Activated B cell treated with CpG ODN at 0.5 μM for 24 hours (primary cell): ENCODE measurements at places on chromosomes 6 and 20.

GRCh38 chr6:131795366-131795765 is 12.5 kb upstream of the ENPP1 start:
- no peak for DNase-seq

GRCh38 chr6:38480036-38480435 is 159.7 kb downstream of the BTBD9 start:
- no peak for DNase-seq

DNA sequence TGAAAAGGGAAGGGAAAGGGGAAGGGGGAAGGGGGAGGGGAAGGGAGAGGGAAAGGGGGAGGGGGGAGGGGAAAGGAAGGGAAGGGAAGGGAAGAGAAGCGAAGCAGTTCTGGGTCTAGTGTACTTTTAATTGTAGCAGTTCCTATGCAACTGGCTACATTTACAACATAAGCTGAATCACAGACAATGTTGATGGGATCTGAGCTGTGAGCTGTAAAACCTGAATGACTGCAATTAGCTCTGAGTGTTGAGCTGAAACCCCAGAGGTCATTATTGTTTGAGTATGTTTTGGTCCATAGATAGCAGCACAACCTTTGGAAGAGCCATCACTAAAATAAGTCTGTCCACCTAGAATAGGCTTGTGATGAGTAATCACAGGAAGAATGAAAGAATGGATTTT is 7.2 kb upstream of the ABHD12 start:
- no peak for DNase-seq

DNA sequence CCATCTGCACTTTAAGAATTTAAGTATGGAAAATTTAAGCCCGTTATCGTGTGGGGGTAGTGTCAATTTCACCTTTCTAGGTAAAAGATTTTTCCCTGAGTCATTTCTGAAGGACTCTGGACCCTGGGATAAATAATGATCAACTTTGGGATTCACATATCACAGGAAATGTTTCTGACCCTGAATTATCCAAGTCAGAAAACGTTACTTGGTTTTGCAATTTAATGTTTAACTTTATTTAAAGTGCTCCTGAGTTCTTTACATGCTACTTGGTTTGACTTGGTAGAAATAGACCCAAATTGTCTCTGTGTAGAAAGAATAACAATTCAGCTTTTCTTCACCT is 1.5 kb upstream of the SLC17A3 start:
- DNase-seq: no peak

- DNase-seq: no peak
These were observed 87.4 kb downstream of the PCSK2 start for GRCh38 chr20:17314264-17314663.

DNA sequence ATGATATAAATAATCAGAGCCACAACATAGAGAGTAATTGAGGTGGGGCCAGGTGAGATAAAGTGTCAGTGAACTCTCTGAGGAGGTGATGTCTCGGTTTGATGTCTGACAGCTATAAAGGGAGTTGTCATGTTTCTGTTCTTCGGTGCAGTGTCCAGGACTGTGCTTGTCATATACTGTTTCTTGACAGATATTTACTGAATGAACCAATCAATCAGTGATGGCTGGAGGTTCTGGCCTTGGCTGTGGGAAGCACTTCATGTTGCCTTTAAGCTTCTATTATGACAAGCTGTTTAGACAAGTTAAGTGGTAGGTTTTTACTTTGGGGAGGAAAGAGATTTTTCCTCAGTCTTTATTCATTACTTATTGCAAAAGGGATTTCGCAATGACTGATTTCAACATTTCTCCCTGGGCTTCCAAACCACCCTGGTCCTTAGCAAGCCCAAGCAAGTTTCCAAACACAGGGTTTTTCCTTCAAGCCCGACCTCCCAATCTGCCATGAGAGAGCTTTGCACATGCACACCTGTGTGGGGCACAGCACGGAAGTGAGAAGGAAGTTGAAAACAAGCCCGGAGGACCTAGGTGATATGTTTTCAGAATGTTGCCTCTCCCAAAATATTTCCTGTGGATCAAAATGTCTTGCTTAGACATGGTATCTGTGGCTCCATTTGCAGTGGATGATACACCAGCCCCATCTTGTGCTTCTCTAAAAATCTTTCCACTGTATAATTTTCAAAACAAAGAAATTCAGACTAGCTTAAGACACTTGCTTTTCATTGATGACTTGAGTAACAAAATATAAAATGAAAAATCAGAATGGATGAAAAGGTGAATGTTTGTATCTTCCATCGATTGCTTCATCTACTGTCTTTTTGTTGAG is 567.3 kb upstream of the BTBD3 start:
- no peak for DNase-seq
